ENCODE measurements at places on chromosomes 4 and X.
A peak's percentile ranks its signal among the peaks of the same experiment; 100 is the strongest.

- H3K36me3 ChIP-seq, result no peaks in the 10 kb centered on the region
- no peaks in the 10 kb centered on the region for H3K27me3 ChIP-seq
- no peaks in the 10 kb centered on the region for H3K4me1 ChIP-seq
- no peak overlapping the region for H3K27ac ChIP-seq
- no peak overlapping the region for H3K4me3 ChIP-seq
- DNase-seq, result no peak
These were observed 95.5 kb downstream of the TENM3 start for GRCh38 chr4:182338746-182339145.

- no peaks in the 10 kb centered on the region for H3K27me3 ChIP-seq
- H3K4me1 ChIP-seq, result no peaks in the 10 kb centered on the region
- H3K4me3 ChIP-seq, result no peak overlapping the region
- no peak for DNase-seq
- no peaks in the 10 kb centered on the region for H3K36me3 ChIP-seq
- H3K27ac ChIP-seq, result no peak overlapping the region
These were observed 1066.8 kb upstream of the ADGRL3 start for GRCh38 chr4:60133375-60133774.

DNA sequence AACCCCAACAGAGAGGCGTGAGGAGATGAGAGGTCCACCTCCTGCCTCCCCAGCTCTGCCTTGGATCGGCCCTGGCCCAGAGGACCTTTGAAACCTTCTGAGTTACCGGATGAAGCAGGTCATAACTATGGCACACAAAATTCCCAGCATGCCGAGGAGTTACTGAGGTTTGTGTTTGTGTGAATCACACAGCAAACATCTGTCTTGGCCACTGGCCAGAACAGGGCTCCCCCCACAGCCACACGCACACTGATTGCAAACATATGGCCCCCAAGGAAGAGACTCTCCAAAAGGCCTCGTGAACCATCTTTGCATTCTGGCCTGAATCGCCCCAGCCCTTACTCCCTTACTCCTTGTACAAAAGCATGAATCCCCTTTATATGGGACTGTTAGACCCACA lies 18.9 kb downstream of the RPS4X start:
- H3K27ac ChIP-seq, result no peak overlapping the region
- no peak overlapping the region for H3K4me3 ChIP-seq
- no peaks in the 10 kb centered on the region for H3K4me1 ChIP-seq

DNA sequence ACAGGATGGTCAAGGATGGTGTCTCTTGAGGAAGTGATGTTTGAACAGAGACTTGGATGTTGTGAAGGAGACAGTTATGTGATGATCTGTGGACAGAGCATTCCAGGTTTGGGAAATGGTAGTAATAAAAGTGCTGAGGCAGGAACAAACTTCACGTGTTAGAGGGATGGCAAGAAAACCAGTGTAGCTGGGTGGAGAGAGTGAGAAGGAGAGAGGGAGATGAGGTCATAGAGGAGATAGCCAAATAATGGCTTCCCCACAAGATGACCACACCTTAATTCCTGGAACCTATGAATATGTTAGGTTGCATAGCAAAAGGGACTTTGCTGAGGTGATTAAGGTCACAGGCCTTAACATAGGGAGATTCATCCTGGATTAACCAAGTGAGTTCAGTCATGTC lies 75.6 kb upstream of the GPR50 start:
- no peaks in the 10 kb centered on the region for H3K36me3 ChIP-seq
- H3K27me3 ChIP-seq, result peaks cover 5% of the 10 kb centered on the region
- no peaks in the 10 kb centered on the region for H3K4me1 ChIP-seq
- H3K4me3 ChIP-seq, result no peak overlapping the region

GRCh38 chr4:27178061-27178460 lies 317.4 kb downstream of the STIM2 start:
- H3K27ac ChIP-seq, result no peak overlapping the region
- no peak overlapping the region for H3K4me3 ChIP-seq
- no peaks in the 10 kb centered on the region for H3K4me1 ChIP-seq
- DNase-seq, result no peak
- H3K36me3 ChIP-seq, result no peaks in the 10 kb centered on the region

GRCh38 chr4:167555338-167556022 lies 321.2 kb upstream of the SPOCK3 start:
- H3K27me3 ChIP-seq, result no peaks in the 10 kb centered on the region
- no peaks in the 10 kb centered on the region for H3K4me1 ChIP-seq
- no peak overlapping the region for H3K4me3 ChIP-seq
- H3K36me3 ChIP-seq, result no peaks in the 10 kb centered on the region

- H3K4me3 ChIP-seq, result no peak overlapping the region
- DNase-seq, result no peak
- peaks cover 5% of the 10 kb centered on the region for H3K4me1 ChIP-seq
- H3K27me3 ChIP-seq, result no peaks in the 10 kb centered on the region
- H3K36me3 ChIP-seq, result no peaks in the 10 kb centered on the region
These were observed 176.2 kb upstream of the LNX1 start for GRCh38 chr4:53767482-53767881.

DNA sequence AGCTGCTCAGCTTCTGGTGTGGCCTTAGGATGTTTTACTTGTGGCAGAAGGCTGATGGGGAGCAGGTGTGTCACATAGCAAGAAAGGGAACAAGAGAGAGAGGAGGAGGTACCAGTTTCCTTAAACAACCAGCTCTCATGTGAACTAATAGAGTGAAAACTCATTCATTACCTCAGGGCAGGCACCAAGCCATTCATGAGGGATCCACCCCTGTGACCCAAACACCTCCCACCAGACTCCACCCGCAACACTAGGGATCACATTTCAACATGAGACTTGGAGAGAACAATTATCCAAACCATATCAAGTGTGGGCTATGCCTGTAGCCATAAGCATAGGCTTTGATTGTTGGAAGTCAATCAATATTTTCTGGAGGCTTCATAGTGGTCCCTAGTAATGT lies 56.0 kb downstream of the GSX2 start:
- no peaks in the 10 kb centered on the region for H3K27me3 ChIP-seq
- H3K36me3 ChIP-seq, result no peaks in the 10 kb centered on the region
- H3K4me3 ChIP-seq, result no peak overlapping the region
- DNase-seq, result no peak
- H3K27ac ChIP-seq, result no peak overlapping the region
- no peaks in the 10 kb centered on the region for H3K4me1 ChIP-seq

DNA sequence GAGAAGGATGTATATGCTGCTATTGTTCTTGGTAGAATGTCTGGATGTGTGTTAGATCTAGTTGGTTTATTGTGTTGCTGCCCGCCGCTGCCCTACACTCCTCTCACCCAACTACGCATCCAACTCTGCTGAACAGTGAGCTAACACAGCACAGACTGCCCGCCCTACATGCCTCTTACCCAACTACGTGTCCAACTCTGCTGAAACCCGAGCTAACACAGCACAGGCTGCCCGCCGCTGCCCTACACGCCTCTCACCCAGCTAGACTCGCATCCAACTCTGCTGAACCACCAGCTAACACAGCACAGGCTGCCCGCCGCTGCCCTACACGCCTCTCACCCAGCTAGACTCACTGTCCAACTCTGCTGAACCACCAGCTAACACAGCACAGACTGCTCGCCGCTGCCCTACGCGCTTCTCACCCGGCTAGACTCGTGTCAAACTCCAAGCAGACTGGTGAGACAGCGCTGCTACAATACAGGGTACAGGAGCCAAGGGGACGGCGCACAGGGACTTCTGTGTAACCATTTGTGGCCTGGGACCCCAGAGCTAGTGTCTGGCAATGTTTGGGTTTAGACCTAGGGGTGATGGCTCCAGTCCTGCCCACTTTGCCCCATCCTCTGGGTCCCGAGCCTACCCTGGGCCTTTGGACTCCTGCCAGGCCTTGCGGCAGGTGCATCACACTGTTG lies 11.6 kb upstream of the CTBP1 start:
- peak overlapping the region; percentile 68 for H3K27ac ChIP-seq
- no peak for DNase-seq
- peaks cover 9% of the 10 kb centered on the region for H3K4me1 ChIP-seq
- no peaks in the 10 kb centered on the region for H3K27me3 ChIP-seq
- no peak overlapping the region for H3K4me3 ChIP-seq

GRCh38 chr4:44563496-44563895 lies 87.9 kb downstream of the YIPF7 start:
- no peak overlapping the region for H3K27ac ChIP-seq
- no peaks in the 10 kb centered on the region for H3K36me3 ChIP-seq
- no peaks in the 10 kb centered on the region for H3K27me3 ChIP-seq

GRCh38 chr4:153348006-153348405 lies 3.5 kb downstream of the MND1 start:
- DNase-seq, result no peak
- H3K27me3 ChIP-seq, result no peaks in the 10 kb centered on the region
- no peak overlapping the region for H3K27ac ChIP-seq
